SIG-M5 (cell line): ENCODE measurements at places on chromosomes 12 and 14.

DNA sequence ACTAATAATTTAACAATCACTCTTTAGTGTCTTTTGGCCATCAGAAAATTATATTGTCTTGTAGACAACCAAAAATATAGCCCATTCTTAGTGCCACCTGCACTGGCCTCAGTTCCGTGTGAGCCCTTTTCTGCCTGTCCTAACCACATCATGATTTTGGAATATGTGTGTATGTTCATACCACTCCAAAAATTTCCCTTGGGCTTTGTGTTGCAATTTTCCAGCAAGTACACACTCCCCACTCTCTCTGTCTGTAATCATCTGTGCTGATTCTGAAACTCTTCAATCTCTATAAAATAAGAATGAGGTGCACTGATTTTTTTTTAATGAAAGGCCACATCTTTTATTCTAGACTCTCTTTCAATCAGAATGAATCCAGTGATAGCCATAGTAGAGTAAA lies 196.0 kb downstream of the PIK3C2G start:
- DNase-seq, result no peak

DNA sequence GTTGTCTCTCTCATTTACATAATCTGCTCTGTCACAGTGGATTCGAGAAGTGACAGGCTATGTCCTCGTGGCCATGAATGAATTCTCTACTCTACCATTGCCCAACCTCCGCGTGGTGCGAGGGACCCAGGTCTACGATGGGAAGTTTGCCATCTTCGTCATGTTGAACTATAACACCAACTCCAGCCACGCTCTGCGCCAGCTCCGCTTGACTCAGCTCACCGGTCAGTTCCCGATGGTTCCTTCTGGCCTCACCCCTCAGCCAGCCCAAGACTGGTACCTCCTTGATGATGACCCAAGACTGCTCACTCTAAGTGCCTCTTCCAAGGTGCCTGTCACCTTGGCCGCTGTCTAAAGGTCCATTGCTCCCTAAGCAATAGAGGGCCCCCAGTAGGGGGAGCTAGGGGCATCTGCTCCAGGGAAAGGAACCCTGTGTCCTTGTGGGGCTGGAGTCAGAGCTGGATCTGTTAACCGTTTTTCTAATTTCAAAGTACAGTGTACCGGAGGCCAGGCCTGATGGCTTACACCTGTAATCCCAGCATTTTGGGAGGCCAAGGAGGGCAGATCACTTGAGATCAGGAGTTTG lies 5.1 kb downstream of the ERBB3 start:
- DNase-seq, result no peak

GRCh38 chr12:21541773-21542172 lies 15.7 kb downstream of the SPX start:
- DNase-seq, result no peak

- no peak for DNase-seq
Observed at GRCh38 chr14:80927083-80927989, 14.2 kb downstream of the CEP128 start.

DNA sequence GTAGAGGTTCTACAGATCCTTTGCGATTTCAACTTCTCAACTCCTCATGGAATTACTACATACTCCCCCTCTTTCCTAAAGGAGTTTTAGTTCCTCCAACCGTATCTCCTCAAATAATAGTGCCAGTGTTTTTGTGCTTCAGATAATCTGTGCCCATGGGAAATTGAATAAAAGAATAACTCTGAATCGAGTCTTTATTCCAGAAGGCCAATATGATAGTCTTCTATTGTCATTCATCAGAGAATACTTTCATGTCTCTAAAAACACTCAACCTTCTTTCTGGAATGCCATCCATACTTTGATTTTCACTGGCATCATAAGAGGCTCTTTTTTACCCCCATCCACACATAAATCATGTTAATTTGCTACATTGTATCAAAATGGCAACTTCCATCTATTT lies 911.3 kb upstream of the USP15 start:
- no peak for DNase-seq

- DNase-seq, result no peak
Observed at GRCh38 chr12:105907982-105908381, 230.8 kb downstream of the NUAK1 start.

- no peak for DNase-seq
Observed at GRCh38 chr12:123058980-123059379, 78.5 kb downstream of the ARL6IP4 start.

- DNase-seq, result no peak
Observed at GRCh38 chr12:53538209-53538689, 31.0 kb upstream of the NPFF start.

- DNase-seq, result no peak
Observed at GRCh38 chr12:24795699-24796347, 153.1 kb downstream of the BCAT1 start.

DNA sequence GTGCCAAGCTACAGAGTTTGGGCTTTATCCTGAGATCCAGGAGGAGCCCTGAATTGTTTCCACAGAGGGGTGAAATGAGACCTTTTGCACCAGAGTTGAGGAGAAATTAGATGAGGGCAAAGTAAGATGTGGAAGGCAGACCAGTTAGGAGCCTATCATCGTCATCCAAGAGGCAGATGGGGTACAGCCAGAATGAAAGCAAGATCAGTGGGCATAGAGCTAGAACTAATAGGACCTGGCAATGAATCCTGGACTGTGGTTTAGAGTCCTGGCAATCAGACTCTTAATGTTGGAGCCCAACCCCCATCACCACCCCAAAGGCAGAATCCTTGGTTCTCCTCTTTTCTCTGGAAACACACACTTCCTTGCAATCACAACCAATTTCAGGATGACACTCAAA lies 166.6 kb upstream of the HMGA2 start:
- DNase-seq, result no peak

- DNase-seq, result no peak
Observed at GRCh38 chr14:56816574-56817391, 6.5 kb upstream of the OTX2 start.

DNA sequence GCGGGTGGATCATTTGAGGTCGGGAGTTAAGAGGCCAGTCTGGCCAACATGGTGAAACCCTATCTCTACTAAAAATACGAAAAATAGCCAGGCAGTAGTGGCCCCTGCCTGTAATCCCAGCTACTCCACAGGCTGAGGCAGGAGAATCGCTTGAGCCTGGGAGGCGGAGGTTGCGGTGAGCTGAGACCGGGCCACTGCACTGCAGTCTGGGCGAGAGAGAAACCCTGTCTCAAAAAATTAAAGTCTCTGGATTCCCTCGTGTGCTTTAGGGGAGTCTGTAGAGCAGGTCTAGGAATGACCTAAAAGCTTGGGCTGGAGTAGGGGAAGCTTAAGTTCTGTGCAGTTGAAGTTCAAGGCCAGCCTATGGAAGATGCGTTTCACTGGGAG lies 697 bp upstream of the TULP3 start:
- no peak for DNase-seq

- DNase-seq, result peak; percentile 82
Observed at GRCh38 chr12:6950811-6951540, at the start of gene PTPN6. TSS of gene PTPN6 (plus strand) at chr12:6951356. CDS start at chr12:6951513, 157 bp downstream.

DNA sequence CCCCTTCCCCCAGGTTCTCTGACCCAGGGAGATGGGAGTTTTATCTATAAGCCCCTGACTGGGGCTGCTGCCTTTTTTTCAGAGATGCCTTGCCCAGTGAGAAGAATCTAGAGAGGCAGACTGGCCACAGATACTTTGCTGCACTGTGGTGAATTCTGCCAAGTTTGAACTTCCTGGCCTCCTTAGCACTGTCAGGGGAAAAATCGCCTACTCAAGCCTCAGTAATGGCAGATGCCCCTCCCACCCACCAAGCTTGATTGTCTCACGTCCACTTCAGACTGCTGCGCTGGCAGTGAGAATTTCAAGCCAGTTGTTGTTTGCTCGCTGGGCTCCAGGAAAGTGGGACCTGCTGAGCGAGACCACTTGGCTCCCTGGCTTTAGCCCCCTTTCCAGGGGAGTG lies 31.7 kb downstream of the KLRK1 start:
- no peak for DNase-seq

DNA sequence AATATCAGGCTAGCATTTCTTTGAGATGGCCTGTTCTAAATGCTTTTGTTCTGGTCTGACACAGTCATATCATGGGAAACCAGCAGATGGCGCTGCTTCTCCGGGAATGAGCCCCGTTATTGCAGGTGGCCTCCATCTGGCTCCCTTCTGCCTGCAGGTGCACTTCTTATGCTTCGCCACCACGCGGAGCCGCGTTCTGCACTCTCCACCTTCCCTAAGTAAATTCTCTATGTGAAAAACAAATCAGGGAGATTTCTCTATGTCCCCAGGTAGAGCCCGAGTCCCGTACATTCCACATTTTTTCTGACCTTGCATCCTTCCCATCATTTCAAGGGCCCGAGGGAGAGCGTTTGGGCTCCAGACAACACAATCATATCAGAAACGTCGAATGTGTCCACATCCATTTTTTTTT lies 26.2 kb downstream of the GLRX5 start:
- peak; percentile 12 for DNase-seq

DNA sequence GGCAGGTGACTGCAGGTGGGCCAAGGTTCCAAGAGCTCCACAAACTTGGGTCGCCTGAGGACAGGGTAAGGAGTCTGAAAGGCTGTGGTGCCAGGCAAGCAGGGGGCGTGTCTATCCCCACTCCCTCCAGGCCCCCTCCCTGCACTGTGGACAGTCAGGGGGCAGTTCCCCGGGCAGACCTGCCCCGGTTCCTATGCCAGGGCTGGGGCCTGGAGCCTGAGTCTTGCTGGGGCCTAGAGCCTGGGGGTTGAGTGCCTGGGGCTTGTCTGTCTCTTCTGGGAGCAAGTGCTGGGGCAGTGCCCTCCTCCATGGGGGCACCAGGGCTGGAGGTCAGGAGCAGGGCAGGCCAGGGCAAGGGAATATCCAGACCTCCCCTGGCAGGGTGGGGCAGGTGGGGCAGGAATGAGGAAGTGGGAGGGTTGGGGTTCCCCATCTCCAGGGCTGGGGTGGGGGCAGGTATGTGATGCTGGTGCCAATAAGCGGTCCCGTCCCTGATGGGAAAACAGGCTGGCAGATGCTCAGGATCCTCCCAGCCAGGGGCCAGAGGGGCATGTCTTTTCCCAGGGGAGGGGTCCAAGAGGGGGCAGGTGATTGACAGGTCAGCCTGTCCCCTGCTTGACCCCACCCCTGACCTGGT lies 11.9 kb upstream of the TNFAIP2 start:
- no peak for DNase-seq

GRCh38 chr12:42985506-42985905 lies 396.0 kb upstream of the PRICKLE1 start:
- no peak for DNase-seq

DNA sequence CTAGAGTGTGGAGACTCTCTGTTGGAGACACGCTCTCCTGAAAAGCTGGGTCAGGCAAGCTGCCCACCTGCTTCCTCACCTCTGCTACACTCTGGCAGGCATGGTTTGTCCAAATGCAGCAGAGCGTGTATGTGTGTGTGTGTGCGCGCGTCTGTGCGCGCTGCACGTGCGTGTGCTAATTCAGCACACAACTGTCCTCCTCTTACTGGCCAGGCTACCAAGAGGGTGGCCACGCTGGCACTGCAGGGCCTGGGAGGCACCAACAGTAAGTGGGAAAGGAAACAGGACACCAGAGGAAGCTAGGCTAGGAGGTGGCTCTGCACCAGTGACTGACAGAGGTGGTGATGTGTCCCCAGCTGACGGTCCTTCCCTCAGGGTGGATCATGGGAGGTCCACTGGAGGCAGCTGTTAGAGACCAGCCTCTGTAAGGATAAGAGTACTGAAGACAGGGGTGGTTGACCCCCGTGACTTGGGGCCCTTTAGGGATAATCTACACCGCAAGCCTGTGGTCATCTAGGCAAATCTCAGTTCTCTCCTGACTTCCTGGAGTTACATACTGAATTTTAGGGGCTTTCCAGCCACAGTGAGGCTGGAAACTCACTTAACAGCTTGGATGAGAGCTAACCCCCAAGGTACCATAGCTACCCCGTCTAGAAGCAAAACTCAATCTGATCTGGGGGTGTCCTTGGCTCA lies 15.6 kb upstream of the TFCP2 start:
- DNase-seq, result no peak

DNA sequence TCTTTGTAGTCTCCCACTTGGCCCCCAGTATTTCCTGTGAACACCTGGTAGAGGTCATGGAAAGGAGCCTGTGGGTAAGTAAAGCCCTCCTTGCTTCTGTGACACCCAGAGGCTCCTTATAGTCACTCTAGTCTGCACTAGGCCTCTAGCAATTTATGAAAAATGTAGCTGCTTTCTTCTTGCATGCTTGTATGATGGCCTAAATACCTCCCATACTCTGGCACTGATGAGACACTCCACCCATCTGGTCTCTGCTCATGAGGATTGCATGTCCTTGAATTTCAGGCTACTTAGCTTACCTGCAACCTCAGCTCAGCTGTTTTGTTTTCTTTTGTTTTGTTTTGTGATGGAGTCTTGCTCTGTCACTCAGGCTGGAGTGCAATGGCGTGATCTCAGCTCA lies 4.6 kb upstream of the A2ML1 start:
- no peak for DNase-seq

GRCh38 chr12:111398530-111398929 lies 7.2 kb upstream of the SH2B3 start:
- no peak for DNase-seq

GRCh38 chr12:11804130-11804529 lies 154.7 kb downstream of the ETV6 start:
- no peak for DNase-seq

DNA sequence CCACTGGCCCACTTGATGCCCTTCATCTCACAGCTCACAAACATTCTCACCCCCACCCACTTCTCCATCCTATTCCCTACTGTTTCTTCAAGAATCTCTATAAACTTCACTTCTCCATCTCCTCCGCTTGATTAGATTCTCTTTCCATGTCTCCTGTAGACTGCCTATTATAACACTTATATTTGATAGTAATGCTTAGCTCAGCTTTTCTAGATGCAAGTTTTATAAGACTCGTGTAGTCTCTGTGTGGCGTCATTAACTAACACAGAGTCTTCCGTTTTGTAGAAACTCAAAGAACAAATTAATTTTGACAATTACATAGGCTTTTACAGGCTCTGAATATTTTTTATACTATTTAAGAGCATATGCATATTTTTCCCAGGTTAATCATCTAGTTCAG lies 25.7 kb downstream of the KCNC2 start:
- no peak for DNase-seq

GRCh38 chr14:76551906-76552305 lies 176.0 kb downstream of the ESRRB start:
- DNase-seq, result no peak

GRCh38 chr12:24379433-24379832 lies 430.0 kb upstream of the SOX5 start:
- no peak for DNase-seq

DNA sequence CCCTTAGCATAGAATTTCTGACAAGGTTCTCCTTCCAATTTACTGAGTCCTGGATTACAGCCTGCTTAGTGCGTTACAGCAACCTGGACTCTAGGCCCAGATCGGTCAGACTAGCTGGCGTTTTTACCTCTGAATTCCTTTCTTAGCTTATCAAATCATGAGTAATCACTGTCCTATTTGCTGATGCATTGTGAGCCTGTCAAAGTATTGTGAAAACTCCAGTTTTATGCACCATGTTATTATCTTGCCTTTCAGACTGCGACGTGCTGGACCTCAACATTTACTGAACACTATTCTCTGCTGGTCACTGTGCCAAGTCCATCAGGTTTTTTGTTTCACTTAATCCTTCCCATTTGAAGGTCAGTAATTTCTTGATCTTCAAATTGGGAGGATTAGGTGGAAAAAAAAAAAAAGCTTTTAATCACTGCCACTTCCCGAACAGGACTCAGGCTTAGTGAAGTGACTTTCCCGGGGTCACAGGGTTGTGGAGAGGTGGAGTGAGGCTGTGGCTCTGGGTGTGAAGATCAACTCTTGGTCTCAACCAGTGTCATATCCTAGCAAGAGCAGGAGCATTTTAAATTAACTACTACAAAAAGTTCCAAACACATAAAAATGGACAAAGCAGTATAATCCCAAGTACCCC lies 31.2 kb downstream of the FBXO21 start:
- DNase-seq, result no peak
